ENCODE measurements at places on chromosomes 3 and 15.

GRCh38 chr3:57031631-57032541 lies 28.6 kb upstream of the SPATA12 start:
- DNase-seq: no peak

- no peak for DNase-seq
Observed at GRCh38 chr3:56800130-56800831, 1.5 kb downstream of the ARHGEF3 start.

DNA sequence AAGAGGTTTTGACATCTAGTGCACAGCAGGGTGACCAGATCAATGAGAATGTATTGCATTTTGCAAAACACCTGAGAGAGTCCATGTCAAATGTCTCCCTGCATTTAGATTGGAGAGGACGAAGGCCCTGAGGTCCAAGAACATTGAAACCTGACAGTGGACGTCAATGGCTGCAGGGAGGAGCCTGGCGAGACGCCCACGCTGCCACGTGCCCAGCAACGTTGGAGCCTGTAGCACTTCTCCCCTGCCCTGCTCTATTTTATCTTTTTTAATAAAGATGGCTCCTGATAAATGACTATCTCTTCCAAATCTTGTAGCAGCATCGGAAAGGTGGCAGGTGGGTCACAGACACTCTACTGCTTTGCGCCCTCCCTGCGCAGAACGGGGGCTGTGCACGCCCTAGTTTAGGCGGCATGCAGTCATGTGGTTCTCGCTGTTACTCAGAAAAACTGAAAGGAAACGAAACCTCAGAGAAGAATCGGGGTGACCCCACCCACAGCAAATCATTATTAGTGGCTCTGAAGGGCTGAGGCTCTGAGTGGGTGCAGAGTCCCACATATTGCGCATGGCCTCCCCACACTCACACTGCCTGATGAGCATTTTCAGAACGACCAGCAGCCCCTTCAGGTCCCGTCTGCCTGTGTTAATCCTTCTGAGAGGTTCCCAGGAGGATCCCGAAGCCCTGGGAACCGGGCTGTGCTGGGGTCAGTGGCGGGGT lies 62.5 kb upstream of the TAMM41 start:
- DNase-seq: no peak

- no peak for DNase-seq
Observed at GRCh38 chr15:89400116-89400781, 65.6 kb upstream of the POLG start.

DNA sequence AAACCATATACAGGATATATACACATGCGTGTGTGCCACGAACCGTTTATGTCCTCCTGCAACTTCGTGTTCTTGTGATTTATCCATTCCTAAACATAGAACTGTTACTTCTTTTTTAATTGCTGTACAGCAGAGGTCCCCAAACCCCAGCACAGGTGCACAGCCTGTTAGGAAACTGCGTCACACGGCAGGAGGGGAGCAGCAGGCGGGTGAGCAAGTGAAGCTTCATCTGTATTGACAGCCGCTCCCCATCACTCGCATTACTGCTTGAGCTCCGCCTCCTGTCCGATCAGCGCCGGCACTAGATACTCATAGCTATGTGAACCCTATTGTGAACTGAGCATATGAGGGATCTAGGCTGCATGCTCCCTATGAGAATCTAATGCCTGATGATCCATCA lies 34.9 kb upstream of the NRROS start:
- no peak for DNase-seq

DNA sequence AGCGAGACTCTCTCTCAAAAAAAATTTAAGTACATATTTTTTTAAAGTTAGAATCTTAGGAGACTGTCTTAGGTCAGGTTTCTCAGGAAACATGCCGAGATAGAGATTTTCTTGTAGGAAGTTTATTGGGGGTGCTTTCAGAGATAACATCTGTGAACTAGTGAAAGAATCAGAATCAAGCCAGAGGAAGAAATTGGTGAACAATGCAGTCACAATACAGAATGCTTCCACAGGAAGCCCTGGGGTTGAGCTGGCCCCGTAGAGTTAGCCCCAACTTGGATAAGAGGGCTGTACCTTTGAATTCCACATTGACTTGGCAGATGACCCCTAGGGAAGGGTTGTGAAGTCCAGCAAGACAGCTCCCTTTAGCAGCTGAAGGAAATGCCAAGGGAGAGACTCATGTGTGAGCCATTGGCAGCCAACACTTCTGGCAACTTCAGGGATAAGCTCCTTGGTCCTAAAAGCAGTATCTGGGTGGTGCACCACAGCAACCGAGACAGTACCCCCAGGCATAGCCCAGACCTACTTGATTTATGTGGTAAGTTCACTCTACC lies 7.1 kb upstream of the PLCB2 start:
- DNase-seq: no peak

DNA sequence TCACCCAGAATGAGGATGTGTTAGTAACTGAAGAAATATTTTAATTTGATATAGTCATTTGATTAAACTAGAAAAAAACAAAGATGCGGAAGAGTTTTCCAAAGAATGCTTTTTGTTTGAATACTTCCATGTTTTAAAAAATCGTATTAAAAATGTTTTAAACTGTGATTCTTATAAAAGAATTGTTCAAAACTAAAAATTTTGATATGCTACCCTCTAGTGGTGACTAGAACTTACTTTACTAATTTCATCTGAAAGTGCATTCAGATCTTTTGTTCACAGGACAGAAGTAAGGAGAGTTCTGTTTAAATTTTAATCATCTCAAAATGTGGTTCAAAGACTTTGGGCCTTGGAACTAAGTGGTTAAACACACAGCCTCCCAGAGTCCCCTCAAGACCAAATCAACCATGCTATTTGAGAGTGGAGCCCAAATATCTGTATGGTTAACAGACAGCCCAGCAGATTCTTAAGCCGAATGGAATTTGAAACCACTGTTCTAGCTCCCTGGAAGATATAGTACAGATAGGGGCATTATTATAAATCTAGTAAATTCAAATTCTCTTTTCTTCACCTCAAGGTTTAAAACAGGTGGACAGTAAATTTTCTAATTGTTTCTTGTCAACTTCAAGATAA lies 45.2 kb upstream of the SYNPR start:
- no peak for DNase-seq
